ENCODE measurements at places on chromosomes 12 and 14.

- DNase-seq, result no peak
Observed at GRCh38 chr12:102885043-102885932, 31.8 kb downstream of the PAH start.

- no peak for DNase-seq
Observed at GRCh38 chr12:101792046-101792931, 38.5 kb downstream of the GNPTAB start.

DNA sequence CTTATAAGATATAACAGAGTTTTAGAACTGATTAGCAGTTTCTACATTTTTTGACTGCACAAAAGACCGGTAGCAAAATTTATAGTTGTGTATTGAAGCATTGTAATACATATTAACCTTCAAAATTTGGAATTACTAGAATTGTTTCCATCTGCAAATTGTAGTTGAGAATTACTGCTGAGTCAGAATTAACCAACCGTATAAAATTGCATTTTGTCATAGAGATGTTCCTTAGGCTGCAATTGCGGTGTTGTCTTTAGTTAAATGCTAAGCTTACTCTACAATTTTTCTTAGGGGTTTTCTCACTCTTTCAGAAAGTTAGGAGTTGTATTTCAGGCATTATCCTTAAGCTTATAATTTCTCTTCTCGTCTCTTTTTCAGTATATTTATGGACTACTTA, 132.2 kb downstream of the PLEKHA5 start:
- no peak for DNase-seq

DNA sequence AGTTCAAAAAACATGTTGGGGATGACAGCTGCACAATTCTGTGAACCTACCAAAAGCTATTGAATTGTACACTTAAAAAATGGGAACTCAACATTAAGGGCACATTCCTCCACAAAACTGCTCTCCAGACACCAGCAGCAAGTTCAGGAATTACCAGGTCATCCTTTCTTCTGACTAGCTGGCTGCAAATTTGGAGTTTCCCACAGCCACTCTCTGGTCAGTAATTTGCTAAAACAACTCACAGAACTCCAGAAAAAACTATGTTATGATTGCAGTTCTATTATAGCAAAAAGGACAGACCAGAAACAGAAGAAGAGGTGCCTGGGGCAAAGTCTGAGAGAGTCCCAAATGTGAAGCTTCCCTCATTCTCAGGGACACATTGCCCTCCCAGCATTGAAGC, 20.1 kb upstream of the PLEKHD1 start:
- DNase-seq, result no peak

- no peak for DNase-seq
Observed at GRCh38 chr14:77909911-77910310, 110.0 kb downstream of the ADCK1 start.

DNA sequence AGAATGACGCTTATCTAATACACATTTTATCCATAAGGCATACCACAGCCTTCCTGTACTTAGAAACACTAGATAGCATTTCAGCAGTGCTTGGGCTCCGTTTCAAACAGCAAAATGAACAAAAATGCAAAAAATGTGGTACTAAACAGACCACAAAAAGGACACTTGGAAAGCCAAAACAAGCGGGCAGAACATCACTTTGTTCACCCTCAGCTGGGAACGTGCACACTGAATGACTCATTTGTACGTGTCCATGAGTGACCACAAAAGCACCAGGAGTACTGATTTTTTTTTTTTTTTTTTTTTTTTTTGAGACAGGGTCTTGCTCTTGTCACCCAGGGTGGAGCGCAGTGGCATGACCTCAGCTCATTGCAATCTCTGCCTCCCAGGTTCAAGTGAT, 8.9 kb upstream of the FOXN3 start:
- DNase-seq, result peak; percentile 10

- no peak for DNase-seq
Observed at GRCh38 chr14:60695327-60695726, 28.8 kb downstream of the SIX4 start.

- no peak for DNase-seq
Observed at GRCh38 chr12:19829100-19829853, 390.0 kb downstream of the AEBP2 start.

DNA sequence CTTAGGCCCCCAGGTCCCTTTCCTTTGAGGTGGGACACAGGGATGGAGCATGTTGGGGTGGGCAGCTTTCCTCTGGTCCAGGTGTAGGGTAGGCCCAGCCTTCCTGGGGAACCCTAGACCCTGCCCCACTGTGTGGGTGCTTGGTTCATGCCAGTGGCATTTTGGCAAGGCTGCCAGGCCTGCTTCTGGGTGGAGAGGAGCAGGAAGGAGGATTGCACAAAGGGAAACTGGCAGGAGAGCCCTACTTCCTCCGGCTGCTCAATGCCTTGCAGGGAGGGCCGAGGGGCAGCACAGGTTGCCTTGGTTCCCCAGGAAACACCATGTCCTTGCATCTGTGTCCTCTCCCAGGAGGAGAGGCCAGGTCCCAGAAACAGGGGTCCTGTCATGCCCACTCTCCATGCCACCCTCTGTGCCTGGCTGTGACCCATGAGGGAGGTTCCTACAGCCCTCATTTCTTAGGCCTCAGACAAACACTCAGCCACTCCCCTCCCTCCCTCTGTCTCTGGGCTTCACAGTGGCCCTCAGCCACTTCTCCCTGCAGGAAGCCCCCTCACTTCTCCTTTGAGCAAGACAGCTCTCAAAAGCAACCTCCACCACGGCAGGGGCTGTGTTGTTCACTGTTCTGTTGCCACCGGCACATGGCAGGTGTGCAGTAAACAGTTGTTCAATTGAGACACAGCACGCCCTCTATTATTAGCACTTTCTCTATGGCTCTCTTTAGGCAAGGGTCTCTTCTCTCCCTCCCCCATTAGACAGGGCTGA, 6.8 kb upstream of the KRT80 start:
- DNase-seq, result no peak

- DNase-seq, result no peak
Observed at GRCh38 chr12:100473716-100474150, at the start of gene NR1H4. Gene NR1H4 (plus strand): TSS chr12:100473866. CDS start chr12:100493324, 19,458 bp downstream.

- no peak for DNase-seq
Observed at GRCh38 chr14:90293766-90294730, 37.7 kb downstream of the NRDE2 start.

DNA sequence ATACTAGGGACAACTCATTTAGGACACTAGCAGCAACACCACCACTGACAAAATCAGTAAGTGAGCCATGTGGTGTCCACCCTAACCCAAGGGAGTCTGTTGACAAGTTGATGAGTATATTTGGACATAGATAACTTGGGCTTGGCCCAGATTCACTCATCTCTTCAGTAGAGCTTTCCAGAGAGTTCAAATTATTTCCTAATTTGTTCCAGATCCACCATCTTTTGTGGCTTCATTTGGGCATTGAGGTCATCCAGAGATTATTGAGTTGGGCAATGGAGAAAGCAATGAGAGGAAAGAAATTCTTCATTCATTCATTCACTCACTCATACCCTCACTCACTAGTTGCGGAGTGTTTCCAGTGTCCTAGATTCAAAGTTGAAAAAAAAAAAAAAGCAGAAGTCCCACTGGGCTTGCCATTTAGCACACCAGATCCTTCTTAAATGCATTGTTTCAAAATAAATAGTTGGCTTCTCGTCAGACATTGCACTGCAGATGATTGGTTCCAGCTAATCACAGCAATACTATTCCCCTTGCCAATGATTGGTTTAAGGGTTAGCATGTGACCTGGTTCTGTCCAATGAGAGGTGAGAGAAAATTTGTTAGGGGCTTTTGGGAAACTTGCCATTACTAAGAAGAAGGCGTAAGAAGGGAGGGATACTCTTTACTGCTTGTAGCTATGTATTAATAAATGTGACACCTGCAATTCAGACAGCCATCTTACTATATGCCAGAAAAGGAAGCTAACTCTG, 31.8 kb upstream of the WSCD2 start:
- DNase-seq, result no peak

DNA sequence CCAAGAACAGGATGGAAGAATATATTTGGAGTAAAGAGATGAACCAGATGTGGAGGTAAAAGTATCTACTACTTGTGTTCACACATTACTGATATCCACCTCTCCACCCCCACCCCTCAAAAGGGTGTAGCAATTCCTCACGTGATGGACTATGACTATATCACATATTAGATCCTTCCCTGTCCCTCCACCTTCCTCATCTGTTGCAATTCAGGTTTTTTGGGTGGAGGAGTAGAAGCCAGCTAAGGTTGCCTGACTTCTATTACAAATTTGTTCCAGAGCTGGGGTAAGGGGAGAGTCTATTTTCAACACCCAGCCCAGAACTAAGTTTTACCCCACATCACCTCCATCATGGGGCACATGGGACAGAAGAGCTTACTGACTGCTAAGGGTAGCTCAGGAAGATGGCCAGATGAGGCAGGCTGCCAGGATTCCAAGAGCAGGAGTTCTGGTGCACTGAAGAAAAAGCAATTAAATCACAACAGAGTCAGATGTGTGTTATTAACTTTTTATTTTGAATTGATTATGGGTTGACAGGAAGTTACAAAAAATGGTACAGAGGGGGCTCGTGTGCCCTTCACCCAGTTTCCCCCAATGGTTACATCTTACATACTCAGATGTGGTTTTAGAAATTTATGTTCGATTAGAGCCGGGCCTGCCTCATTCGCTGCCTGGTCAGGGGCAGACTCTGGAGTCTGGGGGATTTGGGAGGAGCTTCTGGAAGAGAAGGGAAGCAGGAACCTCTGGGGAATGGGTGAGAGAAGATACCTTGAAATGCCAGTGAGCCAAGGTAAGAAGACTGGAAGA, 2.1 kb downstream of the RNASE13 start:
- DNase-seq, result no peak

GRCh38 chr12:64256166-64256800, 34.2 kb upstream of the KICS2 start:
- DNase-seq, result no peak

- no peak for DNase-seq
Observed at GRCh38 chr14:85686908-85687307, 157.0 kb downstream of the FLRT2 start.

GRCh38 chr12:13243516-13244070, 47.1 kb downstream of the EMP1 start:
- no peak for DNase-seq

DNA sequence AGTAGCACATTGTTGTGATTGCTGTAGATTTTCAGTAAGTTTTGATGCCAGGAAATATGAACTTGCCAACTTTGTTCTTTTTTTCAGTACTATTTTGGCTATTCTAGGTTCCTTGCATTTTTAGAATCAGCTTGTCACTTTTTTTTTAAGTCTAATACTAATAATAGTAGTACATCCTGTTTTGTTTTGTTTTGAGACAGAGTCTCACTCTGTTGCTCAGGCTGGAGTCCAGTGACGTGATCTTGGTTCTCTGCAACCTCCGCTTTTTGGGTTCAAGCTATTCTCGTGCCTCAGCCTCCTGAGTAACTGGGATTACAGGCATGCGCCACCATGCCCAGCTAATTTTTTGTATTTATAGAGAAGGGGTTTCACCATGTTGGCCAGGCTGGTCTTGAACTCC, 16.5 kb downstream of the PWP1 start:
- DNase-seq, result no peak

- DNase-seq, result no peak
Observed at GRCh38 chr14:50116966-50117365, 594 bp upstream of the VCPKMT start.

DNA sequence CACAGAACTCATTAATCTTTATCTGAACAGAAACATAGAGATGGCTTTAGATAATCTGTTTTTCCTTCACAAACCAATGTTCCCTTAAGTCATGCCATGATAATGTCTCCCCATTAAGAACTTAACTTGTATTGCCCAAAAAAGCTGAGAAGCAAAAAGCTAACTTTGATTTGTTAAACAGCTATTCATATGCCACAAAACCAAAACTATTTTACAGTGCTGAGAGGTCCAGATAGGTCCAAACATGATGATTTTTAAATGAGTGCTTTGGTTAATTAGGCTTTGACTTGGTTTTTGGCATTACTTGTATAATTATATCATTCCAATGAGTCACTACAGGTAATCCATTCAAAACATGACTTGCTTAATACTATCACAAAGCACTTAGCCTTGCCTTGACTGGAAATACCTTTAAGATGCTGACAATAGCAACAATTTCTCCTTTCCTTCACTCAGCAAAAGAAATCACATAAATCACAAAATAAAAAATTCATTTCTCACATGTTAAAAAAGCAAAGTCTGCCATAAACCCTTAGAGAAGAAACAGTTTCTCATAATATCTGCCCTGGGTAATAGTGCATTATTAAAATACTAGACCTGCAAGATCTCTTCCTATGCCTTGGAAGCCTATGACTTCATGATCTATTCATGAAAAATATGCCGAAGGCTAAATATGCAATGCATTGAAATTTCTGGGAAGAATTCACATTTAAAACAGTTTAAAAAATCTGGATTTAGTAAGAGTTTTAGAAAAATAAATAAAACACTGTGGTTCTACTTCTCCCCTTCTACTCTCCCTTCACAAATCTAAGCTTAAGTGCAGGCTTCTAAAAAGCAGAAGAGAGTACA, 52.0 kb upstream of the SAV1 start:
- no peak for DNase-seq

GRCh38 chr12:90076851-90077319, 368.2 kb upstream of the ATP2B1 start:
- no peak for DNase-seq
